ENCODE measurements at places on chromosomes 7 and 10.
A peak's percentile ranks its signal among the peaks of the same experiment; 100 is the strongest.

- no peak for DNase-seq
These were observed 29.4 kb upstream of the RAB18 start for GRCh38 chr10:27474741-27475140.

- no peak for DNase-seq
These were observed 44.1 kb upstream of the PTPRN2 start for GRCh38 chr7:158631574-158632195.

DNA sequence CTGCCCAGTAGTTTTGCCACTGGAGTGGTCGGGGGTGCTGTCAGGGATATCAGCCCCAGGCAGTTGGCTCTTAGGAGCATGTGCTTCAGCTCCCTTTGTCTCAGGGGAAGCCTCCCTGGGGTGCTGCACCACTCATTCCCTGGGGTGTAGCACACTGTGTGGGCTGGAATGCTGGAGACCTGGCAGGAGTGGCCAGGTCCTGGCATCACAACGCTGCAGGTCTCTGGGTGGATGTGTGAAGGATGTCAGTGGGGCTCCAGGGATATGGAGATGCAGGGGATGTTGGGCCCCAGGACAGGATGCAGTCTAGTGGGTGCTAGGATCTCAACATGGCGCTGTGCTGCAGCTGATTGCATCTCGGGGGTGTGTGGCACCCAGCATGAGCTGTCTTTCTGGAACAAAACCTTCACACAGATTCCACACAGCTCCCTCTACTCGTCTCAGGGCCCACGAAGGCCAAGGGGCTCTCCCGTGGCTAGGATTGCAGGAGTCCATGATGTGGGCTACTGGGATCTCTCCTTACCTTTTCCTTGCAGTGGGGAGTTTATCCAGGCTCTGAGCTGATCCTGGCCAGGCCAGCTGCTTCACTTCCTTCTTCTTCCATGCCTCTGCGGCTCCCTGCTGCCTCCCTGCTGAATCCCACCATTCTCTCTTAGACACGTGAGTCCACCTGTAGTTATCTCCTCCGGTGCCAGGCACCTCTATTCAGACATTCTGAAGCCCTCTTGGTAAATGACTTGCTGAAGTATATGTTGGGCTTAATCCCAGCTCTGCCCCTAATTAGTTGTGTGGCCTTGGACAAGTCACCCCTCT, 295.1 kb downstream of the RPS24 start:
- DNase-seq, result no peak

DNA sequence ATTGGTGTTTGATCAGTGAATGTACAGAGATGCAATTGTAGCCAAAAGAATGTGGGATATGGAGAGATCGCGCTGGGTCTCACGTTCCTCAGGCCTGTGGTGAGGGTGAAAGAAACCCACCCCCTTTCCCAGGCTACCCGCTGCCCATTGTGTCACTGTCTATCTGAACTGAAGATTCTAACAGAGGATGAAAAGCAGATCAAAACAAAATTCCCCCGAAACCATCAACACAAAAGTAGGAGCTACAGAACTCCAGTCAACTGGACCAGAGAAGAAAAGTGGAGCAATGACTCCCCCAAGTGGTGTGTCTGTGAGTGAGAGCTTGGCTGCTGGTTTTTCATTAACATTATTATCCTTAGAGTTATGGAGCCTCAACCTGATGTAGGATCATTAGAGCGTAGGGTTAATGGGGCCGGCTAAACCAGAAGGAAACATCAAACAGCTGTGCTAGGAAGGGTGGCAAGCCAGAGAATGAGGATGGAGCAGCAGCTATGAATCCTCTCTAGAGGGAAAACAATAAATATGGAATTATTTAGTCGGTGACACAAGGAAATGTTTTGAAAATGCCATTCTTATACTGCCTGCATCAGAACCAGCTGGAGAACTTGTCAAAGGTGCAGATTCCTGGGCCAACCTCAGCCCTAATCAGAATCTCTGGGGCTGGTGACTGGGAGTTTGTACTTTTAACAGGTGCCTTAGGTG, 38.3 kb downstream of the AKR1B1 start:
- no peak for DNase-seq

DNA sequence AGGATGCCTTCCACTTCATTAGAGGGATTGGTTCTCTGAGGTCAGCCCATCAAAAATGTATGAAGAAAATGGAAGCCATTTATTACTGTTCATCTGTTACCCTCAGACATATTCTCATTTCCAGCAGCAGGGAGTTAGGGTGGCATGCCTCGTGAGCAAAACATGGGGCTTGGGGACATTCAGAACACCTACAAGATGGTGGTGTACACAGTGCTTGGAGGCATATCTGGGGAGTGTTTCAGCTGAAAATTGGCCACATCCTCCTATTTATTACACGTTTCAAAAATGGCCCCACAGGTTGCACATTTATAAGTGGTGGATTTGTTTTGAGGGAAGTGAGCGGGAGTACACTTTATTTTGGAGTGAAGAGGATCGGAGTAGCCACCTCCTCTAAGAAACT, 93.4 kb downstream of the SPAG6 start:
- DNase-seq, result no peak

- DNase-seq, result no peak
These were observed 3.2 kb downstream of the GNB2 start for GRCh38 chr7:100676501-100677306.

- DNase-seq, result no peak
These were observed 50.1 kb upstream of the RASGEF1A start for GRCh38 chr10:43316988-43317387.

DNA sequence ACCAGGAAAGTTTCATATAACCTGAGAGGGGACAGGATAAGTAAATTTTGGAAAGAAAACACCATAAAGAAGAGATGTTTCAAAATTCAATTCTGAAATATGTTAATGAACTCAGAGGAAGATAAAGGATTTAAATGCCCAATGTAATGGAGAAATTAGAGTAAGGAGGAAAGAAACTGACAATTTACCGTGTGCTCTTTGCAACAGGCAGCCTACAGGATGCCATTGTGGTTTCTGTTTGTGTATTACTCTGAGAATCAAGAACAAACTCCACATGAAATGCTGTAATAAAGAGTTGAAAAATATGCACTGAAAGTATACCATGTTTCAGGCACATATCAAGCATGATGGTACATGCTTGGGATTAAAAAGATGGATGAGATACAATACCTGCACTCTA, 44.8 kb upstream of the GLCCI1 start:
- no peak for DNase-seq

GRCh38 chr7:104252409-104253134, 44.8 kb upstream of the ORC5 start:
- DNase-seq, result no peak

GRCh38 chr7:66739477-66739876, 1.1 kb upstream of the RABGEF1 start:
- no peak for DNase-seq

GRCh38 chr7:77888998-77889397, 90.4 kb downstream of the PHTF2 start:
- DNase-seq, result no peak

DNA sequence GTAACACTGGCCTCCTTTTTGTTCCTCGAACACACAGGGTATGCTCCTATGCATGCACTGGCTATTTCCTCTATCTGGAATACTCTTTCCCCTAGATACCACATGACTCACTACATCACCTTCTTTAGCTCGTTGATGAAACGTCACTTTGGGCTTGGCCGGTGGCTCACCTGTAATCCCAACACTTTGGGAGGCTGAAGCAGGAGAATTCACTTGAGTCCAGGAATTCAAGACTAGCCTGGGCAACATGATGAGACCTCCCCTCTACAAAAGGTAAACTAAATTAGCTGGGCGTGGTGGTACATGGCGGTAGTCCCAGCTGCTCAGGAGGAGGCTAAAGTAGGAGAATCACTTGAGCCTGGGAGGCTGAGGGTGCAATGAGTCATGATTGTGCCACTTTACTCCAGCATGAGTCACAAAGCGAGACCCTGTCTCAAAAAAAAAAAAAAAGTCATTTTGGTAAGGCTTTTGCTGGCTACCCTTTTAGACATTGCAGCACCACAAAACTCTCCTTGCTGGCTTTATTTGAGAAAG, 14.5 kb downstream of the ANKIB1 start:
- no peak for DNase-seq

DNA sequence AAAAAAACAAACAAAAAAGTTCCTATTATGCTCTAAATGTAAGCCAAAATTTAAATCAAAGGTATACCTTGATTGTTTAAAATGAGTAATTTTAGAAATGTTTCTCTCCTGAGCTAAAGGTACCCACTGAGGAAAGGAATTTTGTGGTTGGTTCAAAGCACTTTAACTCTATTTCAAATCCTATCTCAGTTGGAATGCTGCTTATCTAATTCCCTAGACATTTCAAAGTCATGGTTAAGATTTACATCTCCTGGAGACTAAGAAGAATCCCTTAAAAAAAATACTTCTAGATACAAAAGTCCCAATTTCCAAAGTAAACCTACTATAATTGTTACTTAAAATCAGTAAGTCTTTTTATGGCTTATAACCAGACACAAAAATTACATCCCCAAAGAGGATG, 830.7 kb downstream of the GRID1 start:
- DNase-seq, result no peak

- DNase-seq, result no peak
These were observed 50.4 kb downstream of the VTI1A start for GRCh38 chr10:112497347-112497950.

GRCh38 chr7:31077484-31078362, 25.6 kb downstream of the ADCYAP1R1 start:
- no peak for DNase-seq

DNA sequence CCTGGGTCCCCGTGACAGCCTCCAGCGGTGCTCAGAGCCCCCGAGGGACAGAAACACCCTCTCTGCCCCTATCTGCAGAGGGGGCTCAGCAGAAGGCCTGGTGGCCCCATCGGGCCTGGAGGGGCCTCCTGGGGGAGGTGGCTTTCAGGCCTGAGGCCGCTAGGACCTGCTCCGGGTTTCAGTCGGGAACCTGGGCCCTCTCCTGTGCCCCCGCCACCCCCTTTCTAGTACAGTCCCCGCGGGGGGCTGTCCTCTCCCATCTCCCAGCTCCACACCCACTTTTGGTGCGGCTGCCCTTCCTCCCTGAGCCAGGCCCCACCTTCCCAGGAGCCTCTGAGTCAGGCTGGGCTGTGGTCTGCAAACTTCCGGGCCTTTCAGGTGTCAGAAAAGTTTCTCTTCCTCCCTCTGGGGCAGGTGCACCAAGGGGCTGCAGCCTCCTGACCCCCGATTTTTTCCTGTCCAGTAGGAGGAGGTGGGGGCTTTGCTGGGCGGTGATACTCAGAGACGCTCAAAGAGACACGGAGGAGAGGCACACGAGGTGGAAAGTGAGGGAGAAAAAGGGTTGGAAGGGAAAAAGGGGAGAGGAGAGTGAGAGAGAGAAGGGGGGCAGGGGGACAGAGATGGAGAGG, 692 bp downstream of the CARD11 start:
- peak; percentile 66 for DNase-seq

DNA sequence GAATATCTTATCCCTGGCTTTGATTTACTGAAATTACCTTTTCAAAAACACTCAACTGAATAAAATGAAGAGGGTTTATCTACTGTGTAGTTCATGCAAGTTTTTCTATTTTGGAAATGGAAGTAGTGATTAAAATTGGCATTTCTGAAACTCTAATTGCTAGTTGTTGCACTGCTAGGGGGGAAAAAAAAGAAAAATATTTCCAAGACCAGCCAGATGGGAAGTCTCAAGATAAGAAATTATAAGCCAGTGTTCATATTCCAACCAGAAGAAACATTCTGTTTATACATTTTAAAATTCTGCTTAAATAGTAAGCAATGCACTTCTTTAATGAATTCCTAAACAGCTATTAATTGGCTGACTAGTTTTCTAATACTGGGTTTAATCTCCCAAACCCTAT, 9.4 kb upstream of the ADO start:
- DNase-seq, result no peak

DNA sequence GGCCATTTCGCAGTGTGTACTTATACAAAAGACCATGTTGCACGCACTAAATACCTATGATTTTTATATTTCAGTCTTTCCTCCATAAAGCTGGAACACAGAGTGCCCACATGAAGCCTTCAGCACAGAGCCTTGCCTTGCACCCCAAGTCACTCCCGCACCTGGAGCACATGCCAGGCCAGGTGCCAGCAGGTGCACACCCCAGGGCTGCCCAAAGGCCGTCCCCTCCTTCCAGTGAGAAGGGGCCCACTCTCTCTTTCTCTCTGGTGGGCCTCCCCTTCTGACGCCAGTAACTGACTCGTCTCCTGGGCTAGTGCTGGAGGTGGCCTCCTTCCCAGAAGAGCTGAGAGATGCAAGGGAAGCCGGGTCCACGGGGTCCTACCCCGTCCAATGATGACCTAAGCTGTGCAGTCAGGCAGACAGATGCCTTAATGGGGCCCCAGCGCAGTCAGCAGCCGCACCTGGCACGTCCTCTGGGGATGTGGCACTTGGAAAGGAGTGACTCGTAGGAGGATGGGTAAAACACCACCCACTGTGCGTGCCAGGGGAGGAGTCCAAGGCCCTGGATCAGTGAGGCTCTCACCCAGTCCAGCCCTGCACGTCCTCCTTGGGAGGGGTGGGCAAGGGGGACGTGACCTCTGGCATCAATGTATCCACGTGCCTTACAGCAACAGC, 17.7 kb upstream of the SHH start:
- DNase-seq, result no peak

DNA sequence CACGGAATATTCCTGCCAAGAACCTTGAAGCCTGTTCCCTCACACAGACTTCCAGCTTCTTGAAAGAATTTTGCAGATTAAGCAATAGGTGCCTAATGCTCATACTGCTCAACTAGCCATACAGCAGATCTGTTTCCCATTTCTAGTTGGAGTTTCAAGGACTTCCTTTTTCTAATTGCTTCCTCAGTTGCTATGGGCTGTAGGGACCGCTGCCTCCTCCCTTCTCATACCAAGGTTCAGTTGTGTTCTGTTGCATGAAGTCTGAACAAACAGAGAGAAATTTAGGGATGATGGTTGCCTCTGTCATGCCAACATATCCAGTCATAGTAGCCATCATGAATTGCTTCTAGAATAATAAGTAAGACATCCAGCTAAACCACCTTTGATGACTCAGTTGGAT, 6.8 kb downstream of the ITGA8 start:
- no peak for DNase-seq

- no peak for DNase-seq
These were observed 347.8 kb downstream of the IPMK start for GRCh38 chr10:57919864-57920263.
